Stimulated activated CD8-positive, alpha-beta memory T cell treated with anti-CD3 and anti-CD28 coated beads, Interleukin-7, amount 100 ng/mL, for 24 hours (primary cell): ENCODE measurements at places on chromosomes 6 and 20.

GRCh38 chr20:33933469-33933909, 60.2 kb upstream of the RALY start:
- DNase-seq: no peak

DNA sequence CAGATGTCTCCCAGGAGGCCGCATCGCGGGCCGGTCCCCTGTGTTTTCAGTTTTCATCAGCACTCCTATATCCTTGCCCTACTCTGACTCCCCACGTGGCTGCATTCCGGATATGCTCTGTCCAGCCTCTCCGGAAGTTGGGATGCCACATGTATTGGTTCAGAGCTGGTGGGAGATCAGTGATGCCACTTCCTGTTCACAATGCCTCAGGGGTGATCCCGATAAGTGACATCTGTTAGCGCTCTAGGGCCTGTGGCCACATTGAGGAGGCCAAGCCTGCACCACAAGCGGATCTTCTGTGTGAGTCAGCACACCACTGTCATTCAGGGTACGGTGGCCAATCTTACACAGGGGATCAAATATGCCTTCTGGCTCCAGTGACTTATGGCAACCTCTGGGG, 57.8 kb downstream of the PPP1R3G start:
- no peak for DNase-seq

- no peak for DNase-seq
Measured at GRCh38 chr6:109484122-109484521, 1.1 kb upstream of the ZBTB24 start.

DNA sequence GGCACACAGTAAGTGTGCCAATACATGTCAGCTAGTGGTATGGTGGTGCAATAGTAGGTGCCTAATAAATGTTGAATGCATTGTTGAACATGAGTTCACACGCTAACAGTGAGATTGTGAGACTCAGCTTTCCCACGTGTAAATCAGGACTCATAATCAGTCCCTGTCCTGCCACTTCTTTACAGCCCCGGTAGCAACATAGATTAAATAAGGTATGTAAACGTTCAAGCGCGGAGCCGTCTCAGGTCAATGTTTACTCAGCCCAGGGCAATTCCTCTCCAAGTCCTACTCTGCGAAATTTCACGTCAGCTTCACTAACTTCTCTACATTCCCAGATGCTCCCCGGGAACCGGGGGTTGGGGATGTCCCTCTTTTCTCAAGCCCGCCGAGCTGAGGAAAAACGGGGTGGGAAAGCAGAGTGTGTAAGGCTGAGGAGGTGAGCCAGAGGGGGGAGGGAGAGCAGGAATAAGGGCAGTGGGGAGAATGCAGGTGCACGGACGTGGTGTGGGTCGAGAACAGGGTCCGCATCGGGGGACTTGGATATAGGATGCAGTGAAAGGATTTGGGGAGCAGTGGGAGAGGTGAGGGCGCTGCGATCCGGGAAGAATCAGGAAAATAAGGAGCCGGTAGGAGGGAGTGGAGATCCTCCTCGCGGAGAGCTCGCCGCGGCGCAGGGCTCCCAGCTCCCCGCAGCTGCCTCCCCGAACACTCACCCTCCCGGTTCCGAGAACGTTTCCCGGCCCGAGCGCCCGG, 544 bp upstream of the TP53INP2 start:
- DNase-seq: no peak

- no peak for DNase-seq
Measured at GRCh38 chr6:111812060-111813038, 60.9 kb downstream of the FYN start.
